Activated naive CD8-positive, alpha-beta T cell treated with anti-CD3 and anti-CD28 coated beads, Interleukin-2, amount 50 U/mL, for 24 hours (primary cell): ENCODE measurements at places on chromosomes 11 and 22.

DNA sequence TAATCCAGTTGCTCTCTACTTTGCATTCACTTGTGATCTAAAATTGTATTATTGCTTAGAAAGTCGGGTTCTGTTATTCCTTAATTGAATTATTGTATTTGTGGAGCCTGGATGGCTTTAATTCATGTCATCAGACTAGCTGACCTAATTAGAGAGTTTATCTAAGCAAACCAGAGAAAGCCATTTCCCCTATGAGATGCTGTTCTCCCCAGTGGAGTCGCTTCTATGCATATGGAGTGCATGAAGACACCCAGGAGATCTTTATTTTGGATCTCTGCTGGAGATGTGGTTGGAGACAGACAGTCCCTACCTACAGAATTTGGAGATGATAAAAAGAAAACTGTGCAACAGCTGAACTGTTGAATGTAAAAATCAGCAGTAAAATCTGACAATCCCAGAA lies 45.2 kb upstream of the MYO18B start:
- DNase-seq: no peak

GRCh38 chr11:78239781-78240180 lies 51.1 kb downstream of the USP35 start:
- no peak for DNase-seq

GRCh38 chr11:115185507-115185906 lies 318.7 kb downstream of the CADM1 start:
- no peak for DNase-seq

DNA sequence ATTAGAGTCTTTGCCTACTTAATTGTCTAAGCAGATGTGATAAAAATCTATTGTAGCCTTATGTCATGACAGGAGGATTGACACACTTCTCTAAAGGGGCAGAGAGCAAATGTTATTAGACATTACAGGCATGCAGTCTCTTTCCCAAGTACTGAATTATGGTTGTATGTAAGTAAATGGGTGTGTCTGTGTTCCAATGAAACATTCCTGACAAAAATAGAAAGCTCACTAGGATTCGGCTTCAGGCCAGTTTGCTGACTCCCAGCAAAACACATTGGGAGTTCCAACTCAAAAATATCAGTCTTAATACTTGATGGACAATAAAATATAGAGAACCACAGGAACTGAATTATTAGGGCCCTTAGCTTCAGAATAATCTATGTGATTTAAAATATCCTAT lies 1480.4 kb downstream of the FAM181B start:
- no peak for DNase-seq

DNA sequence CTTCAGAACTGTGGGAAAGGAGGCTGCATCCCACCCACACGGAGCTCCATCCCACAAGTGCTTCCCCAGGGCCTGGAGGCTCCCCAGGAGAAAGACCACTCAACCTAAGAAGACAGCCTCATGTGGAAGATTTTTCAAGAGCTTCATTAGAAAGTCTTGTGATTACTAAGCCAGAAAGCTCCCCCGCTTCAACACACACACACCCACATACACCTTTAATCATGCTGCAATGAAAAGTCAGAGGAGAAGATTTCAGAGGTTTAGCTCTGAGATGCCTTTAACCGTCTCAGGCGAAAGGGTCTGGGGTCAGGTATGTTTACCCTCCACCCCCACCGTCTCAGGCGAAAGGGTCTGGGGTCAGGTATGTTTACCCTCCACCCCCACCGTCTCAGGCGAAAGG lies 634.5 kb upstream of the B3GAT1 start:
- DNase-seq: no peak

DNA sequence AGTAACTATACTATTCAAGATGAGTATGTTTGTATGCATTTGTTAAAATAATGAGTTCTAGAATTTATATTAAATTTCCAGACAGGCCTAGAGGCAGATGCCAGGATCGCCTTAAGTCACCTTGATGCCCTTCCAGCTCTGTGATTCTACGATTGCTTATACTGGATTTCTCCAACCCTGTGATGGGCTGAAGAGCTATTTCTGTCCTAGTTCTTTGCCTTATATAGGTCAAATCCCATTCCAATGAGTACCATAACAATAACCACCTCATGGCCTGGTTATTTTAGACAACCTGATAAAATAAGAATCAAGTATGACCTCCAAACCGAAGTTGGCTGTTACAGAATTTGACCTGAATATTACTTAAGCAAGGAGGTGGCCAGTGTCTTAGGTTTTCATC lies 79.8 kb upstream of the BLID start:
- no peak for DNase-seq

GRCh38 chr22:38655519-38656255 lies 505 bp downstream of the FAM227A start:
- no peak for DNase-seq

DNA sequence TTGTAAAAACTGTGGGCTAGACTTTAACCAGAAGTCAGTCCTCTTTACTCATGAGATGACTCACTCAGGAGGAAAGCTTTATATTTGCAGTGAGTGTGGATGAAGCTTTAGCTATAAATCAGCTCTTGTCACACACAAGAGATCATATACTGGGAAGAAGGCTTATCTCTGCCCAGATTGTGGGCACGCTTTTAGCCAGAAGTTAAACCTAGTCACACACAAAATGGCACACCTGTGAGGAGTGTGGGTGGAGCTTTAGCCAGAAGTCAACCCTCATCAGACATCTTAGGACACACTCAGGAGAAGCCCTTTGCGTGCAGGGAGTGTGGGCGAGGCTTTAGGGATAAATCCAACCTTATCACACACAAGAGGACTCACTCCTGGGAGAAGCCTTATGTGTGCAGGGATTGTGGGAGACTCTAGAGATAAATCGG lies 706.9 kb upstream of the LUZP2 start:
- DNase-seq: no peak

DNA sequence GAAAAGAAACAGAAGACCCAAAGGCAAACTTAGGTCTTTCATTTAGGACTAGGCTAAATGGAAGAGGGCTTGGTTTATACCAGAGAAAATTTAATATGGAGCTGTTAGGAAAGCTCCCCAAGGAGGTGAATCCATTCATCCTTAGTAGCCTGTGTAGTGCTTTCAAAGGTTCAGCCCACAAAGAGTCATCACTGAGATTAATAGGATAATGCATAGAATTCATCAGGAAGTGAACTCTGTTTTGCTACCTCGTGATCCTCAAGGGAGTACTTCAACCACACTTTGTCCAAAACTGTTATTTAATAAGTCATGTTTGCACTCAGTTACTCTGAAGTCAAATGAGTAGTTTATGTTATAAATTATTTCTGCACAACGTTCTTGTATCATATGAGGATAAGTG lies 43.3 kb upstream of the MMP7 start:
- no peak for DNase-seq
